ENCODE measurements at places on chromosomes 4 and X.
A peak's percentile ranks its signal among the peaks of the same experiment; 100 is the strongest.

DNA sequence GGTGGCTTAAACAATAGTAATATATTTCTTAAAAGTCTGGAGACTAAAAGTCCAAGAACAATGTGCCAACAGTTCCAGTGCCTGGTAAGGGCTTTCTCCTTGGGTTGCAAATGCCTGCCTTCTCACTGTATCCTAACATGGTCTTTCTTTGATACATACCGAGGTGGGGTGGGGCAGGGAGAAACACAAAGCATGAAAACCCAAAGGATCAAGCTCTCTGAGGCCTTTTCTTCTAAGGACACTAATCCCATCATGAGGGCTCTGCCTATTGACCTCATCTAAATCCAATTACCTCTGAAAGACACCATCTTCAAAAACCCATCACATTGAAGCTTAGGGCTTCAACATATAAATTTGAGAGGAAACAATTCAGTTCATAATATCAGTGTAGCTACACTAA, 311.3 kb downstream of the GRID2 start:
- no peak for DNase-seq

DNA sequence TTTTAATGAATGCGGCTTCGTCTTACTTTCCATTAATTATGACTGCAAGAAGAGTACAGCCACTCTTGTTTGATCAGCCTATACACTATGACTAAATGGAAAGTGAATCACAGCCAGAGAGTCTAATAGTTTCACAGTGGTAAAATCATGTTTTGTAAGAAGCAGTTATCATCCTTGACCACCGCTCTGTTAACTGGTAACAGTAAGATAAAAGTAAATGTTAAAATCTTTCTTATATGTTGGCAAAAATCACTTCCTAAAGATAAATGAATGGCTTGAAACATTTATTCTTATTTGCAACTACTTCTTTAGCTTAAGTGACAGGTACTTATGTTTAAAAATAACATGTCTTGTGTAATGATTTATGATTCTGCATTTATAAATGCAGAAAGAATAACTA, 13.2 kb downstream of the GALNT7 start:
- DNase-seq = peak; percentile 86

DNA sequence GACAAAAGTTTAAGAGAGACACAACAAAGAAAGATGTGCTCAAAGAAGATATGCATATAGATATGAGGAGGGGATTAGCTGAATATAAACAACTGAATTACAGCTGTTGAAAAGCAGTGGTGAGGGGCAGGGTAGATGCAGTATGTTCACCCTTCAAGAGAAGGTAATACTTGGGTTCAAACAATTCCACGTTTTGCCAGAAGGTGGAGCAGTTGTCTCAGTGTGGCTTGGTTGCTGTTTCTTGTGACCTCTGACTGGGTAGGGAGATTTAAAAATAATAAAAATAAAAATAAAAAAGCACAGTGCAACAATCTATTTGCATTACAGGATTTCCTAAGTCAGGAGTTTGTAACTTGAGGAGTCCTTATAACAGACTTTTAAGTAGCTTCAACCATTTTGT, 23.3 kb downstream of the PHOX2B start:
- no peak for DNase-seq

DNA sequence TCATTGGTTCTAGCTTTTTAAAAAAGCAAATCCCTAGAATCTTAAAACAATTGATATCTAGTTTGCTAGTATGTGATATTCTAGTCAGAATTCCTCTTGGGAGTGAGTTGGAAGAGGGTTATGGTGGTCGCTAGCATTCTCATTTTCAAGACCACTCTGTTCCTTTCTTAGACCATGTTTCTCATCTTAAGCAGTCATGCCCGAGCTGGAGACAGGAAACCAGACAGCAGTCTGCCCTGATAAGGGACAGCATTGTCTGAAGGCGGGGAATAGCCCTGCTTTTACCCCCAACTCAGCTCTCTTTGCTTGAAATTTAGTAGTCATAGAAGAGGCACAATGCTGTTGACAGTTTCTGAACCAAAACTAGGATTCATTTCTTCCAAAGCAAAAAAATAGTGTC, 5.2 kb downstream of the KLF3 start:
- DNase-seq = no peak

GRCh38 chr4:150579551-150580234, 2.3 kb upstream of the MAB21L2 start:
- DNase-seq = peak; percentile 51

DNA sequence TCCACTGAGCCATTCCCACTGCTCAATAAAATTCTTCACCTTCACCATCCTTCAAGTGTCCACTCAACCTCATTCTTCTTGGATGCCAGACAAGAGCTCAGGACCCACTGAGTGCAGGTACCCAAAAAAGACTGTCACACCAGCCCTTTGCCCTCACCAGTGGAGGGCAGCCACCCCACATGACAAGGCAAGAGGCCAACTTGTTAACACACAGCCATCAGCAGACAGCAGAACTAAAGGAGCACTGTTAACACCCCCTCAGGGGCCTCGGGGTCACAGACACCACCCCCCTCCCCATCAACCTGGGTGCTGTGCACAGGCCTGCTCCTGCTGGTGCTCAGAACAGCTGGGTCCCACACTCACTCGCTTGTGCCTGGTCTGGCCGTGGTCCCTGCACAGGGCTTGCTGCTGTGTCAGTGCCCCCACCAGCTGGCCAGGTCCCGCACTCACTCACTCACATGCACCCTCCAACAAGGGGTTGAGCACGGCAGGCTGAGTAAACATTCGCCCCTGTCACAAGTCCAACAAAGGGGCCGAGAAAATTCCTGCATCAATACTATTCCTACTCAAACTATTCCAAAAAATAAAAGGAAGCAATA, 54.1 kb downstream of the ATRX start:
- DNase-seq = no peak

- DNase-seq = no peak
Measured at GRCh38 chr4:116878280-116878679, 207.1 kb downstream of the TRAM1L1 start.

GRCh38 chr4:101835121-101835904, 44.8 kb downstream of the BANK1 start:
- peak; percentile 70 for DNase-seq

DNA sequence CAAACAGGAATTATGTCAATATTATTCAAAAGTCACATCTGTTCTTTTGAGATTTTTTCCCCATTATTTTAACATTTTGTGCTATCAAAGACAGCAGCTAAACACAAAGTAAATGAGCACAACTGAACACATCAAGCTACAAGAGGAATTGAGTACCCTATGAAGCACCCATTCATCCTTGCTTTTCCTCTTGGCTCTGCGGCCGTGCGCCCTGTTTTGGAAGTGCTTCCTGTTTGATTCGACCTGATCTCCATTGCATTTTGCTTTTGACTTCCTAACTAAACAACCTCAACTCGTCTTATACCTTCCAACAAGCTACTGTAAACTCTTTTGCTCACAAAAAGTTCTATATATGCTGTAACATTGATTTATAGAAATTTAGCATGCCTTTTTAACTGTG, 85.0 kb downstream of the SCFD2 start:
- no peak for DNase-seq

DNA sequence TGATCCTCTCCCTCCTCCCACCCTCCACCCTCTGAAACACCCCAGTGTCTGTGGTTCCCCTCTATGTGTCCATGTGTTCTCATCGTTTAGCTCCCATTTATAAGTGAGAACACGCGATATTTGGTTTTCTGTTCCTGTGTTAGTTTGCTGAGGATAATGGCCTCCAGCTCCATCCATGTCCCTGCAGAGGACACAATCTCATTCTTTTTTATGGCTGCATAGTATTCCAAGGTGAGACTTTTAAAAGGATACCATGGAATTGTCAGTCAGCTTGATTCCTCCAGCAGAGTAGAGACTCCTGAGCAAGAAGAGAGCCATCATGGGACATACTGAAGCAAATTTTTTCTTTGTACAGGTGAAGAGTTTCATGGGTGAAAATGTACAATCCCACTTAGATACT, 38.8 kb upstream of the MTM1 start:
- no peak for DNase-seq

- DNase-seq = no peak
Measured at GRCh38 chr4:184386271-184386781, 88.0 kb downstream of the IRF2 start.

GRCh38 chrX:31178769-31179125, 106.9 kb upstream of the FTHL17 start:
- DNase-seq = no peak

DNA sequence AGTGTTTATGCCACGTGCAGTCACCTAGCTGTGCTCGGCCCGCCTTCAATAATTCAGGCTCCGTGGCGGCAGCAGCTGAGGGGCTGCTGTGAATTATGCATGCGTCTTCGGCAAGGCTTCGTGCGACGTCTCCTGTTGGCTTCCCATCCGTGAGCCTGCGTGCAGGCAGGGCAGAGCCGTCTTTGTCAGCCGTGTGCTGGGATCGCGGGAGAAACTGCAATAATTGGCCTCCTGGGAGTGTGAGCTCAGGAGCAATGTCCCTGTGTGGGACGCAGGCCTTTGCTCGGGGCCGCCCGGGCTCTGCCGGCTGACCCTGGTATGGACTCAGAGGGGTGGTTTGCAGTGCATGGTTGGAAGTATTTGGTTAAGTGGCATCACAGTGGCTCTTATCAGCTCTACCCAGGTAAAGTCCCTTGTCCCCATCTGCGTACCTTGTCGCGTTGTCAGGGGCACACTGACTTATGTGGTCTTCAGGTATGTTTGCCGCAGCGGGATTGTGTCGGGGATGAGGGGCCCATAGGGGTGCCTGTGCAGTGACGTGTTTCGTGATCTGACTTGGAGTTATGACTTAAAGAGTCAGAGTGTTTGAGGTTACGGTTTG, 34.5 kb upstream of the HGFAC start:
- no peak for DNase-seq

DNA sequence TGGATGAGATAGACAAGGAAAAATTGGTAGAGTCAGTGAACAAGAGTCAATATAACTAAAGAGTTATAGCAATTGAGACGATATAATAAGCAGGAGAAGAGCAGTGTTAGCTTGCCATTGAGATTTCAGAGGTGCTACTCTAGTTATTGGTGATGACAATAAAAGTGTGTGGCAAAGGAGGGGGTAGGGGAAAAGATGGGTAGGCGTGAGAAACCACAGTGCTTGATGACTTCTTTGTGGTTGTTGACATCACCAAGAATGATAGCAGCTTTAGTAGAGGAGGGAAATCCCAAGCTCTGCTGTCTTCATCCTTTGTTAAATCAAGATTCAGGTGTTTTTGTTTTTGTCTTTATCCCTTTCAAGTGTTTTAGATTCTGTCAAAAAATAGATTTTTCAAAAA, 179.9 kb upstream of the PPP3CA start:
- DNase-seq = no peak

- no peak for DNase-seq
Measured at GRCh38 chrX:68203646-68204045, 229.6 kb downstream of the OPHN1 start.

DNA sequence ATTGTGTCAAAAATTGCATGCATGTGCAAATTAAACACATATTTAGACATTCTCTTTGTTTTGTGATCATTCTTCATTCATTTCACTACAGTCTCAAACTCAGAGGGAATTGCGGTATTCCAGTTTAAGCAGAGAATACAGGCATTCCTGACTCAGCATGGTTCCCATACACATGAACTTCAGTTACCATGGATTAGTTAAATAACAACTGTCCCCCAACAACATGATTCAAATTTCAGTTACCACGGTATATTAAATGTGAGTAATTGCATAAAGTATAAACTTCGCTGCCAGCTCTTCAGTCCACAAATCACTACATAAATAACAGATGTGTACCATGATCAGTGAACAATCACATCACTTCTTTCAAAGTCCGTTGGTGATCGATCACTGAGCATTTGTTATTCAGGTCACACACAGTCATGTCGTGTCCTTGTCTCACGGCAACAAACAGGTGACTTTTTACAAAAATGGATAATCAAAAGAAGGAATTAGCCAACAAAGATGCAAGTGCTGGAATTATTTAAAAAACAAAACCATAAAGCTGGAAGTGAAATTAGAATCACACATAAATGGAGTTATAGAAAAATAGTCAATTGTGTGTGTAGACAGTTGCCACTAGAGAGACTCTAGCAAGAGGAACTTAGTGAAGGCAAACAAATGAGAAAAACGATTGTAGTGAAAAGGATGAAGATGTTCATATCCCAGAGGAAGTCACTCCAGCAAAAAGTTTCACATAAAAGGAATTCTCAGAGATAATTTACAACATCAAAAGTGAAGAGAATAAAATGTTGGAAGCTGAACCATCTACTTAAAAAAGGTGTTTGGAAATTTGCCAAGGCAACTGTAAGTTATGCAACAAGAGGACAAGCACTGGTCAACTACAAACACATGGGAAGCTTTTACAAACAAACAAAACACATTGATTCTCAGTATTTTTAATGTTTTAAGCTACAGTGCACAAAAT, 138.6 kb upstream of the SMARCAD1 start:
- peak; percentile 41 for DNase-seq

DNA sequence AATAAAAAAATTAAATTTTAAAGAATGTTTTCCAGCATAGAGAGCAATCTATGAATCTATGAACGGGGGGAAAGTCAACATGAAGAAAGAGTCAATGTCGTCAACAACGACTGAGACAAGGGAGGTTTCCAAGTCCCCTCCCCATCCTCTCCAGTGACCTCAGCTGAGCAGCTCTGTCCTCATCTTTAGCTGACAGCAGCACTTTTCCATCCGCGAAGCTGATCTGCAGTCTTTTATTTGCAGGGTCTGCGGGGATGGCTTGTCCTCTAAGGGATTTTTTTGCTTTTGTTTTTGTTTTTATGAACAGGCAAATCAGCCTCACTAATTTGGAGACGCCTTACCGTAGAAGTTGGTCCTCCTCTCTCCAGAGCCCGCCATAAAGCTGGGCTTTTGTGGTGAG, 46.5 kb downstream of the PRKX start:
- DNase-seq = no peak

- DNase-seq = no peak
Measured at GRCh38 chr4:74408639-74409038, 36.3 kb upstream of the AREG start.

DNA sequence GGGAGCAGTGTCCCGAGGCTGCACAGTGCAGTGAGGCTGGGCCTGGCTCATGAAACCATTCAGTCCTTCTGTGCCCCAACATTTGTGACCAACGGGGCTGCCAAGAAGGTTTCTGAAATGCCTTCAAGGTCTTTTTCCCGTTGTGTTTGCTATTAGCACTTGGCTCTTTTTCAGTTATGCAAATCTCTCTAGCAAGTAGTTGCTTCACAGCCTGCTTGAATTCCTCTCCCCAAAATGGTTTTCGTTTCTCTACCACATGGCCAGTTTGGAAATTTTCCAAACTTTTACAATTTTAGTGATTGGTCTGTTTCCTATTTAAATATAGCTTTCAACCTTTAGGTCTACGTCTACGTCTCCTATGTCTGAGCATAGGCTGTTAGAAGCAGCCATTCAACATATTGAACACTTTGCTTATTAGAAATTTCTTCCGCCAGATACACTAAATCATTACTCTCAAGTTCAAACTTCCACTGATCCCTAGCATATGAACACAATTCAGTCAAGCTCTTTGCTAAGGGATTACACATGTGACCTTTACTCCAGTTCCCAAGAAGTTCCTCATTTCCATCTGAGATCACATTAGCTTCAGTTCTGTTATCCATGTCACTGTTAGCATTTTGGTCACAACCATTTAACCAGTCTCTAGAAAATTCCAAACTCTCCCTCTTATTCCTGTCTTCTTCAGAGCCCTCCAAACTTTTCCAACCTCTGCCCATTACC, 901.8 kb downstream of the GLUD2 start:
- no peak for DNase-seq
